NCI-H2107 (cell line): ENCODE measurements at places on chromosomes 11 and 22.

- DNase-seq: no peak
Observed at GRCh38 chr11:20007386-20007785, 152.9 kb downstream of the DBX1 start.

- no peak for DNase-seq
Observed at GRCh38 chr11:96197801-96198701, 144.9 kb downstream of the MAML2 start.

GRCh38 chr11:1851468-1852180 lies 1.3 kb upstream of the LSP1 start:
- DNase-seq: no peak

DNA sequence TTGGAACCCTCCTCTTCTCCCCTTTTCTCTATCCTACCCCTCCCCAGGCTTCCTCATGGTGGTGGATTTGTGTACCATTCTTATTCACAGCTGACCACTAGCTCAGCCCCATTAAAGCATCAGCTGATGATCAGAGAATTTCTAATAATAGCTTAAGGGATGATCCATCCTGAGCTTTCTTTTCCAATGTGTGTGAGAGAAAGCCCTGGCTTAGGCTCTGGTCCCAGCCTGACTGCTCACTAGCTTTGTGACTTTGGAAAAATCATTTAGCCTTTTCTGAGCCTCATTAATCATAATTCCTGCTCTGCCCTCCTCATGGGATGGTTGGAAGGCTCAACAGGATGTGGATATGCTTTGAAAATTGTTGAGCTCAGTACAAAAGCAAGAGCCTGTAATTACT lies 26.3 kb upstream of the CCDC90B start:
- no peak for DNase-seq

DNA sequence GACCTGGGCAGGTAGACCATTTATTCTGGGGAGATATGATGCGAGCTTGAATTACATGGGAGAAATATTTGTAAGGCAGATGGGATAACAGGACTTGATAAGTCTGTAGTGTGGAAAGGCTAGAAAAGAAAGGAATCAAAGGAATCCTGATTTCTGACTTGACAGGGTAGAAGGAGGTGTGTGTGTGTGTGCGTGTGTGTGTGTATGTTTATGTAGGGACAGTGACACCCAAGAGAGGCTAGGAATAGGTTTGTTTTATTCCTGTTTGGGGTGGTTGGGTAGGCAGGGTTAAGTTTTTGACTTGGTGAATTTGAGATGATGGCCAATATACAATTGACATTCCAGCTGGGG lies 390 bp upstream of the HTATIP2 start:
- DNase-seq: no peak

DNA sequence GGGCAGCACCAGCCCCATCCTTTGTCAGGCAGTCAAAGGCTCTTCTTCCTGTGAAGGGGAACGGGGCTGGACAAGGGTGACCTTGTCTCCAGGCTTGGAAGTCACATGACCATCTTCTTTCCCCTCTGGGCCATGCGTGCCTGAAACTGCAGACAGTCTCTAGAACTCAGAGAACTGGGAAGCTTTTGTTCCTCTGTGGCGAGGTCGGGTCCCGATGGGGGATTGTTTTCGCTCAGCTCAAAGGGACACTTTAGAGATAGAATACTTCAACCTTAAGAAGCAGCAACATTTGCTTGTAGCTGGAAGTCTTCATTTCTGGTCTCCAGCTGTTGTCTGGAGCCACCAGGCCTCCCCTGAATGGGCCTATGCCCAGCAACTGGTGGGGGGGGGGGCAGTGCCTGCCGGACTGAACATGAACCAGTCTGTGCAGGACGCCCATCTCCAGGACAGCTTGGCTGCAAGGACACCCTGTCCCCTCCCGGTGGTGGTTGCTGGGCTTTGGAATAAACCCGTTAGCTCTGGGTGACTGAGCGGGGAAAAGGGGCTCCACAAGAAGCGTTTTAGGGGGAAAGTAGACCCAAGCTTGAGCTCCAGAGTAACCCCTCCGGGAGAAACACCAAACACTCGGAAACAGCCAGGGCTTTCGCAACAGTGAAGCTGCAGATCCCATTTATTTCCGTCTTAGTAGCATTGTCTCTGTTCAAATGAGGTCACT lies 55.7 kb upstream of the EMID1 start:
- DNase-seq: no peak

DNA sequence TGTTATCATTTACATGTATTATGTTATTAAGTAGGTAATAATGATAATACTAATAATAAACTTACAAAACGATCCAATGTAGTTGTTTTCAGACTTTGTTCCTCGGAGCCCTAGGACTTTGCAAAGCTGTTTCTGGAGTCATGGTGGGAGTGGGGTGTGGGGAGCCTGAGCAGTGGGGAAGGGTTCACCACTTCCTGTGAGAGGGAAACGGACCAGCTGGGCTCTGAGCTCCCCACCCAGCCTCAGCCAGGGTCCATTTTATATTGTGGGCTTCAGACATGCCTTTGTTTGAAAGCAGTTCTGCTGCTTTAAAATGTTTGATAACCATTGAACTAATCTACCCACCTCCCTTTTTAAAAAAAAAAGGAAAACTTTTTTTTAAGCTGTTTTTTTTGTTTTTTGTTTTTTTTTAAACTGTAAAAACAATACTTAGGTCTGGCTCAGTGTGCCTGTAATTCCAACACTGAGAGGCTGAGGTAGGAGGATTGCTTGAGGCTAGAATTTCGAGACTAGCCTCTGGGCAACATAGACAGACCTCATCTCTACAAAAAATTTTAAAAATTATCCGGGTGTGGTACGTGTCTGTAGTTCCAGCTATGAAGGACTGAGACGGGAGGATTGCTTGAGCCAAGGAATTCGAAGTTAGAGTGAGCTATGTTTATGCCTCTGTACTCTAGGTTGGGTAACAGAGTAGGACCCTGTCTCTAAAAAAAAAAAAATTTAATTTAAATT lies 7.0 kb downstream of the SERPING1 start:
- no peak for DNase-seq

GRCh38 chr11:11461473-11461872 lies 108.4 kb upstream of the CSNK2A3 start:
- DNase-seq: no peak

DNA sequence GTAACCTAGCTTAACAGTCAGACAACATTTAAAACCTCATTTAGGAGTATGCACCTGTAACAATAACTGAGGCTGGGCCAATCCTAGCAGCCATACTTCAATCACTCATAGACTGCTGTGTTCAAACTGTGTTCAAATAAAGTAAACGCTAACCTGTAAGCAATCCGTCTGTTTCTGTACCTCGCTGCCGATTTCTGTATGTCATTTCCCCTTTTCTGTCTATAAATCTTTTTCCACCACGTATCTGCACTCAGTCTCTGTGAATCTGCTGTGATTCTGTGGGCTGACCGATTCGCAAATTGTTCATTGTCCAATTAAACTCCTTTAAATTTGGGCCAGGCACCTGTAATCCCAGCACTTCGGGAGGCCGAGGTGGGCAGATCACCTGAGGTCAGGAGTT lies 12.3 kb downstream of the APOBEC3H start:
- DNase-seq: no peak

DNA sequence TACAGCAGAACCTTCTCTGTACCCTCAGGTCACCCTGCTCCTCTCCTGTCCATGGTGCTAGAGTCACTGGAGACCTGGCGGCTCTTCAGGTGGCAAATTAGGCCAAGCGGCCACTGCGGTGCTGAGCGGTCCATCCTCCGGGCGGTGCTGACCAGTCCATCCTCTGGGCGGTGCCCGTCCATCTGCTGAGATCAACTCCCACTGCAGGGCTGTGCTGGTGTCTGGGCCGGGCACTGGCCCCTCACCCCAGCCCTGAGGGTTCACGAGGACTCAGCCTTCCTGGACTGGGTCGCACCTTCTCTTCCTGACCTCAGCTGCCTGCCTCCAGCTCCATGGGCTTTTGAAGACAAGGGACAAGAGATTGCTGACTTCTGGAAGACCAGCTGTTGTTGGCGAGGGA lies 782.9 kb downstream of the BRD1 start:
- DNase-seq: no peak

DNA sequence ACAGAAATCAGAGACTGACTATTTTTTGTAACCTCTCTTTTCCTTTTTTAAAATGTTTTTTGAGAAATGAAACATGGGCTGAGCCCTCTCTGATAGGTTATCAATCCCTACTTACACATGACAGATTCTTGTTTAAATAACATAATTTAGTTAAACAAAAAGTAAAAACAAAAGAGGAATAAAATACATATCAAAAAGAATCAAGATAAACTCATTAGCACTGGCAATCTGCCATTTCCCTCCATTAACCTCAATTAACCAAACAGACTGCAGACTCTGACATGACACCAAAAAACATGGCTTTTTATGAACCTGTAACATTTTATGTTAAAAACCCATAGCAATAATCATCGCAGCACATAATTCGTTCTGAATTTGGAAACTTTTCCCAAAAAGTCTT lies 284.4 kb upstream of the MTNR1B start:
- DNase-seq: no peak

GRCh38 chr11:76742902-76743301 lies 40.3 kb upstream of the TSKU start:
- no peak for DNase-seq

DNA sequence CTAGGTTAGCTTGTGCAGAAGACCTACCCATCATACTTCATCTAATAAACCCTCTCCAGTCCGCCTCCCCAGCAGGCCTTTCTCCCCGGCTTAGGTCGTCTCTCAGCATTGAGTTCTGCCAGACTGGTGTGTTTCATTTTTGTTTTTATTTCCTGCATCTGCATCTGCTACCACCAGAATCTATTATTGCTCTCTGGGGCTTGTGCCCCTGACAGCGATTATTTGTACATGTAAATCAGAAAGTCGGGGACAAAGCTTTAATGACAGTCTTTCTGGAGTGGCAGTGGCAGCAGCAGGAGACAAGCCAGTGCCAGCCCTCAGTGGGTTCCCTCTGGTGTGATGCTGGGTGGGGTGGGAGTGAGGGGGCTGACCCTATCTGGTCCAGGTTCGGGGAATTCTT lies 127.5 kb downstream of the PKNOX2 start:
- no peak for DNase-seq
